ENCODE measurements at places on chromosomes 1 and 21. TPM values are rescaled to one million over a fixed set of nuclear protein-coding genes. Genes with fewer than 3 reads are reported as not detected.

SYCP1 gene
- not detected for polyA plus RNA-seq

RGS18 gene
- polyA plus RNA-seq, result 0.21 TPM

HHIPL2 gene
- polyA plus RNA-seq, result not detected

COL24A1 gene
- 0.09 TPM for polyA plus RNA-seq

USP48 gene
- 13.0 TPM for polyA plus RNA-seq

RGS13 gene
- 0.45 TPM for polyA plus RNA-seq

CYYR1 gene
- polyA plus RNA-seq, result 33.6 TPM

XKR8 gene
- 10.7 TPM for polyA plus RNA-seq

UBE4B gene
- polyA plus RNA-seq, result 21.0 TPM

RBM11 gene
- 0.56 TPM for polyA plus RNA-seq

PPM1J gene
- 0.62 TPM for polyA plus RNA-seq

RIPPLY3 gene
- polyA plus RNA-seq, result not detected

COL8A2 gene
- 1.2 TPM for polyA plus RNA-seq

PGLYRP4 gene
- polyA plus RNA-seq, result not detected

CAMK1G gene
- 0.18 TPM for polyA plus RNA-seq

CLCA1 gene
- polyA plus RNA-seq, result 0.07 TPM

RGS7 gene
- polyA plus RNA-seq, result not detected

UBE2U gene
- polyA plus RNA-seq, result not detected

TMEM269 gene
- polyA plus RNA-seq, result 0.05 TPM

ADORA3 gene
- 0.81 TPM for polyA plus RNA-seq

C8B gene
- not detected for polyA plus RNA-seq

TACSTD2 gene
- polyA plus RNA-seq, result 0.90 TPM

AGT gene
- 7.6 TPM for polyA plus RNA-seq

OR10Z1 gene
- not detected for polyA plus RNA-seq

TNFAIP8L2 gene
- polyA plus RNA-seq, result 5.8 TPM
